Glutamatergic neuron (in vitro differentiated cells): ENCODE measurements at places on chromosomes 4 and X. TPM values are rescaled to one million over a fixed set of nuclear protein-coding genes. Genes with fewer than 3 reads are reported as not detected.
A peak's percentile ranks its signal among the peaks of the same experiment; 100 is the strongest.

- DNase-seq = no peak
- no peaks in the 10 kb centered on the region for H3K27me3 ChIP-seq
- no peak overlapping the region for H3K27ac ChIP-seq
- H3K36me3 ChIP-seq = no peaks in the 10 kb centered on the region
Observed at GRCh38 chrX:120456973-120457372, 12.1 kb downstream of the LAMP2 start.

- peaks cover 6% of the 10 kb centered on the region for H3K27me3 ChIP-seq
- no peaks in the 10 kb centered on the region for H3K36me3 ChIP-seq
- no peak within 1 kb of the TSS for H3K27ac ChIP-seq
- no peak for DNase-seq
Observed at GRCh38 chrX:48683411-48683982, at the start of gene WAS. WAS (plus strand) TSS chrX:48683799; CDS start chrX:48683854, 55 bp downstream.

DKK2 gene
- total RNA-seq = not detected

- DNase-seq = no peak
- H3K36me3 ChIP-seq = no peaks in the 10 kb centered on the region
- H3K4me1 ChIP-seq = peaks cover 27% of the 10 kb centered on the region
- H3K4me3 ChIP-seq = peak overlapping the region; percentile 31
- peak overlapping the region; percentile 83 for H3K27ac ChIP-seq
Observed at GRCh38 chr4:81599742-81600380, 128.2 kb upstream of the RASGEF1B start.

DNA sequence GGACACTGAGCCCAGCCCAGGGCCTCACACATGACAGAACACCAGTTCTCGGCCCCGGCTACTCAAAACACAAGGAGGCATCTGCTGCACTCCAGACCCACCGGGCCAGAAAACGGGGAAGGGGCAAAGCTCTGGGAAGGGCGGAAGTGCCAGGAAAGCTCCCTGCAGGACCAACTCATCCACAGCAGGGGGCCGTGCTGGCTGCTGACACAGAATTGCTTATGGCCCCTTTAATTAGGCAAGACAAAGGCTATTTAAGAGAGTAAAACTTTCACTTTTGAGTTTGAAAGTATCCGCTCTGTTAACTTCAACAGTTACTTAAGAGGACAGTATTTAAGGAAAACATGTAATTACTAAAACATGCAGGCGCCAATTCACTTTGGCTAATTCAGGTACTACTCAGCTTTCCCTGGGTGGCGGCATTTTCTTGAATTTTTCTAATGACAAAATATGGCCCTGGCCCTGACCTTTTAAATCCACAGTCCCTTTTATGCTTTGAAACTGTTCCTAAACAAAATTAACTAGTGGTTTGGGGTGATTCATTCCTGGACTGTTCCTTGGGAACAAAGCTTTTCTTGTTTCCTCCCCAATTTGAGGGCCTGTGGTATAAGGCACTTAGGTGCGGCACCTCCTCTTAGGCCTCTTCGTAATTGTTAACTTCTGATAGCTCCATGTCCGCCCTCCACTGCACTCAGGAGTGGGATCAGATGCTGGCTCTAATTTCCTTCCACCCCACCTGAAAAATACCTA lies 40.4 kb downstream of the NSG1 start:
- no peak for DNase-seq
- H3K27me3 ChIP-seq = peaks cover 1% of the 10 kb centered on the region
- no peak overlapping the region for H3K4me3 ChIP-seq
- H3K36me3 ChIP-seq = no peaks in the 10 kb centered on the region

COL4A5 gene
- total RNA-seq = 3.2 TPM

RAI2 gene
- 1.4 TPM for total RNA-seq

DNA sequence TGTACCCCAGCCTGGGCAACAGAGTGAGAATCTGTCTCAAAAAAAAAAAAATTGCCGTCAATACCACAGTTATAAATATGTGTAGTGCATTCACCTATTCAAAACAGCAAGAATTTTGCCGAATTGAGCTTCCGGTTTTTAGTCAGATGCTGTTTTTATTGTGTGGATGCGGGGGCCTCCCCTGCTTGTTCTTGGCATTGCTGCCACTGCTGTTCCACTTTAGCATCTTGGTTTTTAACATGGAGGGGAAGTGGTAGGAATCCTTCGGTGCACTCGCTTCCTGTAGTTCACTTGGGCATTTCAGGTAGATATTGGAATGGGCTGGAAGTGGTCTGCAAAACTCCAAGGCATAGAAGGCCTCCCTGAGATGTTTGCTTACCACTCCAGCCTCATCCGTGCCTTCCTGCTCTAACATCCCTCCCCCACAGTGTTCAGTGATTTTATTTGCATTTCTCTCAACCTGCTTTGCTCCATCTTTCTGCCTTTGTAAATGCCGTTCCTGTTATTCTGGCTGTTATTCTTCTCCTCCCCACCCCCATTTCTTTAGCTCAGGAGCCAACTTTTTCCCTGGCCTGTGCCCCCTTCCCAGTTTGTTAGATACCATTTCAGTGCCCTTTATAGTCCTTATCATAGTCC lies 25.5 kb downstream of the MOB1B start:
- peaks cover 2% of the 10 kb centered on the region for H3K27me3 ChIP-seq
- no peaks in the 10 kb centered on the region for H3K36me3 ChIP-seq
- H3K4me3 ChIP-seq = no peak overlapping the region
- H3K27ac ChIP-seq = no peak overlapping the region
- DNase-seq = no peak
- peaks cover 9% of the 10 kb centered on the region for H3K4me1 ChIP-seq

DNA sequence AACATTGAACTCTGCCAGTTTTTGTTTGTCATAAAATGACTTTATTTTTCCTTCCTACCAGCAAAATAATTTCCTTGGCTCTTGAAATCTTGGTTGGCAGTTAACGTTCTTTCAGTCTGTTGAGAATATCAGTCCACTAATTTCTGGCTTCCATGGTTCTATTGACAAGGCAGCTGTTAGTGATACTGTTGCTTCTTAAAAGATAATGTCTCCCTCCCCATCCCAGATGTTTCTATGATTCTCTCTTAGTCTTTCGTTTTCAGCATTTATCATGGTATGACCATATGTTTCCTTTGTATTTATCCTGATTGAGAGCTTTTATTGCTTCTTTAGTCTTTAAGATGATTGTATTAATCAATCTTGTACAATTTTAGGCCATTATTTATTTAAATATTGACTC lies 81.1 kb upstream of the STK26 start:
- H3K4me3 ChIP-seq = no peak overlapping the region
- no peak overlapping the region for H3K27ac ChIP-seq
- H3K4me1 ChIP-seq = no peaks in the 10 kb centered on the region
- no peak for DNase-seq
- H3K36me3 ChIP-seq = no peaks in the 10 kb centered on the region

SLC16A2 gene
- 28.7 TPM for total RNA-seq

DNA sequence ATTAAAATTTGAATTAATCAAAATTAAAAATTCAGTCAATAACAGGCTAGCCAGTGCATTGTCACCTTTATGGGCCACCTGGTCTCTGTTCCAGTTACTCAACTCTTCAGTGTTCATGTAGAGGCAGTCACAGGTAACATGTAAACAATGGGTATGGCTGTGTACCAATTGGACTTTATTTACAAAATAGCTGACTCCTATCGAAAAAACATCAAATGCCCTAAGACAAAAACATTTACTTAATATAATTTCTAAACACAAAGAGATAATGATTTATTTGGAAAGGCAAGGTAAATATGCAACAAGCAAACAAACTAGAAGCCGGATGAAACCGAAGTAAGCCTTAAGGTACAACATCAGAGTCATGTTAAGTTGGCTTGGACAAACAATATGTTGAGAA lies 8.8 kb downstream of the TMEM150C start:
- no peak overlapping the region for H3K4me3 ChIP-seq
- H3K27me3 ChIP-seq = no peaks in the 10 kb centered on the region
- no peaks in the 10 kb centered on the region for H3K4me1 ChIP-seq
- no peak overlapping the region for H3K27ac ChIP-seq

SPP1 gene
- 1.1 TPM for total RNA-seq

CLDN22 gene
- total RNA-seq = not detected

- DNase-seq = no peak
- H3K27ac ChIP-seq = no peak overlapping the region
- H3K36me3 ChIP-seq = no peaks in the 10 kb centered on the region
- no peak overlapping the region for H3K4me3 ChIP-seq
- peaks cover 7% of the 10 kb centered on the region for H3K27me3 ChIP-seq
Observed at GRCh38 chr4:57149833-57150232, 39.6 kb upstream of the IGFBP7 start.

GRCh38 chr4:102862747-102863146 lies 6.0 kb upstream of the CISD2 start:
- H3K36me3 ChIP-seq = peaks cover 20% of the 10 kb centered on the region
- H3K4me3 ChIP-seq = no peak overlapping the region
- H3K27me3 ChIP-seq = peaks cover 2% of the 10 kb centered on the region

PDZD4 gene
- total RNA-seq = 41.8 TPM

FGFBP2 gene
- not detected for total RNA-seq

GRCh38 chr4:57043347-57044251 lies 64.9 kb downstream of the POLR2B start:
- no peak overlapping the region for H3K4me3 ChIP-seq
- H3K27ac ChIP-seq = no peak overlapping the region

GRCh38 chr4:176814770-176815169 lies 22.0 kb upstream of the VEGFC start:
- no peak overlapping the region for H3K27ac ChIP-seq
- peaks cover 3% of the 10 kb centered on the region for H3K27me3 ChIP-seq
- no peaks in the 10 kb centered on the region for H3K4me1 ChIP-seq
- no peak for DNase-seq
- no peaks in the 10 kb centered on the region for H3K36me3 ChIP-seq

DNA sequence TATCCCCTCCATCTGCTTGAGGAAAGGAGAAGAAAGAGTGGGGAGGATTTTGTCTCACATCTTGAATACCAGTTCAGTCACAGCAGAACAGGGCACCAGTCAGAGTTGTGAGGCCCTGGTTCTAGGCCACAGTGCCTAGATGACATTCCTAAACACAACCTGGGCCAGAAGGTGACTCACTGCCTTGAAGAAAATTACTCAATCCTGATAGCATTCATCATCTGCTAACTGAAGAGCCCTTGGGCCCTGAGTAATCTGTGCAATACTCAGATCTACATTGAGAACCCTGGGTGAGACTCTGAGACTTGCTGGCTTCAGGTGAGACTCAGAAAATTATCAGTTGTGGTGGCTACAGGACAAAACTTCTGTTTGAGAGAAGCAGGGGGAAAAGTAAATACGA lies 20.5 kb upstream of the PRR32 start:
- H3K4me1 ChIP-seq = no peaks in the 10 kb centered on the region
- no peak overlapping the region for H3K27ac ChIP-seq
- no peaks in the 10 kb centered on the region for H3K27me3 ChIP-seq
- no peak overlapping the region for H3K4me3 ChIP-seq

- no peak overlapping the region for H3K4me3 ChIP-seq
- no peaks in the 10 kb centered on the region for H3K36me3 ChIP-seq
- peaks cover 2% of the 10 kb centered on the region for H3K27me3 ChIP-seq
- no peaks in the 10 kb centered on the region for H3K4me1 ChIP-seq
Observed at GRCh38 chr4:141642063-141642462, 5.7 kb downstream of the IL15 start.

MAGEC2 gene
- not detected for total RNA-seq
